EL (cell line): ENCODE measurements at places on chromosomes 13 and 19.
A peak's percentile ranks its signal among the peaks of the same experiment; 100 is the strongest.

- DNase-seq = no peak
Observed at GRCh38 chr13:90654970-90655369, 692.5 kb upstream of the MIR17HG start.

DNA sequence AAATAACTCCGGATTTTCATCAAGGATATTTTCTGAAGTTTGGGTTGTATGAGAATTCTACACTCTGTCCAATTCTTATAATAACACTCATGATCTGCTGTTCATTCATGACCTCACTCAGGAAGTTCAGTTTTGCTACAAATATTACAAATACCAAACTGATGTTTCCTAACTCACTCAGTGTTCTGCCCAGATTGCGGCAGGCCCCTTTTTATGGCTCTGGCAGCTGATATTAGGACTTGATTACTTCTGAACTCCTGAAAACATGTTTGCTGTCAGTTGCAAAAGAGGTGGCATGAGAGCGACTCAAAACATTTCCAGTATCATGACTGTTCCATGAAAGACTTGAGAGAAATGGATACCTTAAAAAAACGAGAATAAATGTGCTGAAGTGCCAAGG is 188.0 kb downstream of the RGCC start:
- DNase-seq = peak; percentile 85

DNA sequence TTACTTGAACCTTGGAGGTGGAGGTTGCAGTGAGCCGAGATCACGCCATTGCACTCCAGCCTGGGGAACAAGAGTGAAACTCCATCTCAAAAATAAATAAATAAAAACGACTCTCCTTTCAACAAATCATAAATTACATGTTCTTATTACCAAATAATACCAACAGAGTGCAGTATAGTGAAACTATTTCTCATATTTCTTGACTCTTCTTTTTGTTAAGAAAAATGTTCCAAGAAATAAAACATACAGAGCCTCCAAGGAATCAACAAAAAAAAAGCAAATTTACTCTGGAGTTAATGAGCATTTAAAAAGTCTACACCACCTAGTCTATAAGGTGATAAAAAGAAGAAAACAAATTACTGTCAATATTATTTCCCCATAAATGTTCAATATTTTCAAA is 188.8 kb downstream of the KLF12 start:
- DNase-seq = no peak

- peak; percentile 47 for DNase-seq
Observed at GRCh38 chr19:56566904-56567273, 379 bp upstream of the ZNF470 start.

DNA sequence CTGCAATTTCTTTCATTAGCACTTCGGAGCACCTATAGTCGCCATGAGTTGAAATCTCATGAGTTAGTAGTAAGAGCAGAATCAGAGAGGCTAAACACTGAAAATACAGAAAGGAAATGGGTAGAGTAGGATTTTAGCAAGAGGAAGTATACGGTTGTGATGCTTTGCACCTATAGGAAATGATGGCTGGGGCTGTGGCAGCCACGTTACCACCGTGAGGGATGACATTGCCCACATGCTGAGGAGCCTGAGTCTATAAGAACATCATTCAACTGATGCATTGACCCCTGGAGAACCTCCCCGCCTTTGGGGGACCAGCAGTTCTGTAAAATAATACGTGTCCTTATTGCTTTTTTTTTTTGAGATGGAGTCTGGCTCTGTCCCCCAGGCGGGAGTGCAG is 20.4 kb downstream of the FAM187B start:
- no peak for DNase-seq

DNA sequence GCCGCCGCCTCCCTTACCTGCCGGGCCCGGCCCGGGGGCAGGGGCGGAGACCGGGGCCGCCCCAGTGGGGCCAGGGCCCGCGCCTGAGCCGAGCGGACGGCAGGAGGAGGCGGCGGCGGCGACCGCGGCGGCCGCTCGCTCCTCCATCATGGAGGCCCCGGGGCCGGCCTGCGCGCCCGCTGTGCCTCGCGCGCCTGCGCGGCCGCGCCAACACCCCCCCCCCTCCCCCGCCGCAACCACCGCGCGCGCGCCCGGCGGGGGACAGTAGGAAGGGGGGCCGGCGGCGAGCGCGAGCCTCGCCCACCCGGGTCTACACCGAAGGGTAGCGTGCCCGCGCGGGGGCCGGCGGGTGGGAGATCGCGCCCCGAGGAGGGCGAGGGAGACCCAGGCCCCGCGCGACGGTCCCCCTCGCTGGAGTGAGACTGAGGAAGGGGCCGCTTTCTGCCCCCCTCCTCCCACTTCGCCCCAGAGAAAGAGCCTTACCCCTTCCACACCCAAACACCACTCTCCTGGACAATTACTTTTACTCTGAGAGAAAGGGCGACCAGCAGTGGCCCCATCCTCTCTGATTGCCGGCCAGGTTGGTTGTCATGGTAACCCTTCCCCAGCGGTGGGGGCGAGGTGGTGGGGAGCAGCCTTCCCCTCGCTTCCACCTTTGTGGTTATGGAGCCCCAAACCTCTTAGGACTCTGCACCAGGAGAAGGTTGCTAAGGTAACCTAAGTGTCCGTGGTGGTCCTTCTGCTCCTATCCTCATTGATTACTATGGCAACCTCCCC is at the start of gene STRN4:
TSS of gene STRN4 (minus strand) at position 170 of the 777 bp plus-strand sequence. CDS start at position 150, 20 bp downstream.
- DNase-seq = peak; percentile 53

- peak; percentile 69 for DNase-seq
Observed at GRCh38 chr13:78160793-78161192, 242.2 kb upstream of the EDNRB start.

GRCh38 chr13:52371736-52372247 is 34.2 kb downstream of the THSD1 start:
- peak; percentile 60 for DNase-seq

- DNase-seq = peak; percentile 21
Observed at GRCh38 chr19:34667349-34668076, 9.4 kb downstream of the SCGB2B2 start.

- no peak for DNase-seq
Observed at GRCh38 chr13:80858131-80858530, 517.2 kb upstream of the SPRY2 start.

DNA sequence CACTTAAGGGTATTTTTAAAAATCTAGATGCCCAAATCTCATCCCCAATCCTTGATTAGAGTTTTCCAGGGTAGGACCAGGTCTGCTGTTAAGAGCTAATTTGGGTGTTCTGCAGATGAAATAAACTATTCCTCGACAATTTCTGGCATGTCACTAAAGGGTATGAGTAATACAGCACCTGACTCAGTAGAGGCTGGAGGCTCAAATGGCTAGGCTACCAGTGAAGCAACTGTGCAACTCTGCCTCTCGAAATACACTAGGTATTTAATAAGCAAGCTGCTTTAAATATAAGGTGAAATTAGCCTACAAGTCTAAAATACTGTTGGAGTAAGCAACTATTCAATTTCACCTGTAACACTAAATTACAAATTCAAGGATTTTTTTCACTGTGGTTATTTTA is 1.5 kb downstream of the RNF6 start:
- peak; percentile 64 for DNase-seq

- no peak for DNase-seq
Observed at GRCh38 chr13:27461940-27462584, 11.7 kb upstream of the MTIF3 start.

DNA sequence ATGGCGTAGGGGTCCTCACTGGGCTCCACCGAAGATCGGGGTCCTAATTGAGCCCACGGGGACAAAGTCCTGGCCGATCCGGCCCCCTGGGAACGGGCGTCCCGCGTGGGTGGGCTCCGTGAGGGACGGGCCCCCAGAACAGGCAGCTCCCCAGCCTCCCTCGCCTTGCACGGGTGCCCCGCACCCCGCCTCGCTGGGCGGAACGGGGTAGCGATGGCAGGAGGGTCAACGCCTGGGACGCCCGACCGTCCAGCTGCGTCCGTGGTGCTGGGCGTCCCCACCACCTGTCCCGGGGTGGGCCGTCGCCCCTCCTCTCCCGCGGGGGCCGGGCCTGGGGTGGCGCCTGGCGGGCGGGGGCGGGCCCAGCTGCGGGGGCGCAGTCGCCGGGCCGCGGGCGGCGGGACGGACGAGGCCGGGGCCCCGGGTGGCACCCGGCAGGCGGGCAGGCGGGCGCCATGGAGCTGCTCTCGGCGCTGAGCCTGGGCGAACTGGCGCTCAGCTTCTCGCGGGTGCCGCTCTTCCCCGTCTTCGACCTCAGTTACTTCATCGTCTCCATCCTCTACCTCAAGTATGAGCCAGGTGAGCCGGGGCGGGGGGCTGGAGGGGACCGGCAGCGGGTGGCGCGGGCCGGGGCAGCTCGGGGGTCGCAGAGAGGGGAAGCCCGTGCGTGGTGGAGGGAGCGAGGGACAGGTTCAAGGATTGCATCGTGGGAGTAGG is at the start of gene TMEM38A:
TSS of gene TMEM38A (plus strand) at position 377 of the 717 bp plus-strand sequence. CDS start at position 456, 79 bp downstream.
- DNase-seq = peak; percentile 36

DNA sequence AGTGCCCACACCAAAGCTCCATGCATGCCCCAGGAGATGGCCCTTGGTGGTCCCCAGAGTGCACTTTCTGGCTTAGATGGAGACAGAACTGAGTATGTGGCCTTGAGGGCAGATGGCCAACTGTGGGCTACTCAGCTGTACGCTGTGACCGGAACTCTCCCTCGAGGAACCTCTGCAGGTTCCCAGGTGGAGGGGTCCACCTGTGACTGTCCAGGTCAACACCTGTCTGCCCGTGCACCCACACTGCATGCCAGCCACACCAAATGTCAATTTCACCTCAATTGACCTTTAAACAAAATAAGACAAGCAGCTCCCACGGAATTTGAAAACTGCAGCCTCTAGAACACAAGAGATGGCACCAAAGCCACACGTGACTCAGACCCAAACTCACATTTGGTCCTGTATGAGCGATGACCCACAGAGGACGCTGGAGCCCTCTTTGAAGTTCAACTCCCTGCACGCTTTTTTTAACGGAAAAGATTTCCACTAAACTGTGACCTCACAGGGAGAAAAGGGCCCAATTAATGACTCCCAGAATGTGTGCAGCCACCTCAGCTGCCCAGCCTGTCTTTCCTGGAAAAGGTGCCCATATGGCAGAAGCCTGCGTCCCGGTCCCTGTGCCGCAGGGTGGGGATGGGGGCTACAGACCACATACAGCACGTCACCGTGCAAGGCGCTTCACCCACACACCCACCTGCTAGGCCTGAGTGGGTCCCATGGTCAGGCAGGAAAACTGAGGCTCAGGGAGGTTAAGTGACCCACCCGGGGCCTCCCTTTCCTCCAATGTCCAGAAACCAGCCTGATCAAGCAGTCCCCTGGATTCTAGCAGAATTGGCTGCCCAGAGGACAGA is 47.7 kb downstream of the KLF2 start:
- DNase-seq = no peak

DNA sequence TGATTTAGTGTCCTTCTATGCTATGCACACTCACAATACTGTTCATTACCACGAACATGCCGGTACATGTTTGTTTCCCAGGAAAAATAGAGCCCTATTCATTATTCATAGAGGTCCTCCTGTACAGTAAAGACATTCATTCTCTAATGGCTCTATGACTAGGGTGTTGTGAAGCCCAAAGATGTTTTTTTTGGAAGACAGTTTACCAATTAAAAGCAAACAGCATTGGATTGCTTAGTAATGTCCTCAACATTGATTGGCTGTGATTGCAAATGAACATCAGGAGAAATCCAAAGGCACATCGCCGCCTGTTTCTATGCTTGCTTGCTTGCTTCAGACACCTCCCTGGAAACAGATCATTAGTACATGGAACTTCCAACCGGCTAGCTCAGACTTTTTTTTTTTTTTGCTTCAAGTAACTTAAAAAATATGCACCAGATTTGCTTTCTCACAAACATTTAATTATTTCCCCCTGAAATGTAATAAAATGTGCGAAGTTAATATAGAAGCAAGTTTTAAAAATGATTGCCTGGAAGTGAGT is 8.8 kb upstream of the GPC6 start:
- no peak for DNase-seq

GRCh38 chr13:97432232-97432916 is 1.6 kb upstream of the RAP2A start:
- no peak for DNase-seq

GRCh38 chr19:5503598-5503997 is 48.4 kb downstream of the ZNRF4 start:
- DNase-seq = no peak

DNA sequence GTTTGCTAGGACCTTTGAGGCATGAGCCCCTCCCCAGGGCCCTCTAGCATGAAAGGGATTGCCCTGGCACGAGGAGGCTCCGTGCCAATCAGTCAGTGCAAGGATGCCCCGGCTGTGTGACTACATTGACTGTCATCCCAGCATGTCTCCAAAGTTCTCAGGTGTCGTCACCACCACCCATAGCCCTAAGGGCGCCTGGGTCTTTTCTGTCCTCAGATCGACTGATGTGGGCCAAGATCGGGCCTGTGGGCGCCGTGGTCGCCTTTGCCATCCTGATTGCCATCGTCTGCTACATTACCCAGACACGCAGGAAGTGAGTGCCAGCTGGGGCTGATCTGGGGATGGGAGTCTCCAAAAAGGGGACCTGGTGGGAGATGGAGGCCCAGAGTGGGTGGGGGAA is 18.4 kb downstream of the MAG start:
- DNase-seq = no peak

- no peak for DNase-seq
Observed at GRCh38 chr13:64066711-64067110, 2651.1 kb upstream of the PCDH20 start.

DNA sequence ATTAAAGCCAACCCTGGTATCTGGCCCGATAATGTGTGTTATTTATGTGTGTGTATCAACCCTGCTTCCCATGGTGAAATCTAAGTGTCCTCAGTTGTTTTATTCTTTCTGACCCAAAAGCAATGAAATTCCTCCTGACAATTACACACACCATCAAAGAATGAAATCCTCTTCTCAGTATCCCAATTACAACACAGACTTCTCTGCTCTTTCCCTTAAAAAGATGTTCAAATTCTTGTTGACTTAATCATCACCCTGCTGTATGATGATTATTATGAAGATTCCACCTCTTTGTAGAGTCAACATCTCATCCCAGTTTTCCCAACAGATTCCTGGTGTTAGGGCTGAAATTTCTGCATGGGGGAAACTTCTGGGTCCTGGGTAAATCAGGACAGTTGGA is 8.9 kb upstream of the TRPC4 start:
- peak; percentile 74 for DNase-seq

- DNase-seq = peak; percentile 34
Observed at GRCh38 chr19:39347332-39348164, 5.3 kb downstream of the SAMD4B start.

DNA sequence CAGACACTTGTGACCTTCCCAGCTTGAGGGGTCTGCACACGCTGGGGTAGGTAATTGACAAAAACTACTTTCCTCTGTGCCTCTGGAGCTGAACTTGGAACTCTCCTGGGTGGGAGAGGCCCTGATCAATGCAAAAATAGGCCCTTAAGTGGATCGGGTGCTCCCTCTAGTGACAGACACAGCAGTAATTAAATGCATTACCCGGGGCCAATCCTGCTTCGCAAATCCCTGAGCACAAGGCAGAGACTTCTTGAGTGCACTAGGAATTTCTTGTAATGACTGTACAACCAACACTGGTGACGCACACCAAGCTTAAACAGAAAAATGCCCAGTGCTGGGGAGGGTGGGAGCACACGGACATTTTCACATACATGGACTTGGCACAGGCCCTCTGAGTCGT is 10.6 kb upstream of the UBE2S start:
- peak; percentile 87 for DNase-seq

DNA sequence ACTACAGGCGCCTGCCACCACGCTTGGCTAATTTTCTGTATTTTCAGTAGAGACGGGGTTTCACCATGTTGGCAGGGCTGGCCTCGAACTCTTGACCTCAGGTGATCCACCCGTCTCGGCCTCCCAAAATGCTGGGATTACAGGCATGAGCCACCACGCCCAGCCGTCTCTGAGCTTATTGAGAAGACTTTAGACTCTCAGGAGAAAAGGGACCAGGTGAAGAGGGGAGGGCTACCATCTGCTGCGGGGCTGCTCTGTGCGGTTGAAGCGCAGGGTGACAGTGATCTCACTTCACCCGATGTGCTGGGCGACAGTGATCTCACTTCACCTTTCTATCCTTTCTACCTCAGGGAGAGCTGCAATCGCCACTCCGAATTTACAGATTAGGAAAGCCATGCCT is 25.3 kb downstream of the PDCD5 start:
- DNase-seq = no peak
